Hippocampal formation (tissue), 2 donors: ENCODE measurements at places on chromosomes 5 and 9.
A peak's percentile ranks its signal among the peaks of the same experiment; 100 is the strongest.

GRCh38 chr9:99255651-99256050, 33.6 kb downstream of the SEC61B start:
- no peak for DNase-seq

- DNase-seq = no peak
Measured at GRCh38 chr9:106376689-106377088, 486.3 kb upstream of the ZNF462 start.

DNA sequence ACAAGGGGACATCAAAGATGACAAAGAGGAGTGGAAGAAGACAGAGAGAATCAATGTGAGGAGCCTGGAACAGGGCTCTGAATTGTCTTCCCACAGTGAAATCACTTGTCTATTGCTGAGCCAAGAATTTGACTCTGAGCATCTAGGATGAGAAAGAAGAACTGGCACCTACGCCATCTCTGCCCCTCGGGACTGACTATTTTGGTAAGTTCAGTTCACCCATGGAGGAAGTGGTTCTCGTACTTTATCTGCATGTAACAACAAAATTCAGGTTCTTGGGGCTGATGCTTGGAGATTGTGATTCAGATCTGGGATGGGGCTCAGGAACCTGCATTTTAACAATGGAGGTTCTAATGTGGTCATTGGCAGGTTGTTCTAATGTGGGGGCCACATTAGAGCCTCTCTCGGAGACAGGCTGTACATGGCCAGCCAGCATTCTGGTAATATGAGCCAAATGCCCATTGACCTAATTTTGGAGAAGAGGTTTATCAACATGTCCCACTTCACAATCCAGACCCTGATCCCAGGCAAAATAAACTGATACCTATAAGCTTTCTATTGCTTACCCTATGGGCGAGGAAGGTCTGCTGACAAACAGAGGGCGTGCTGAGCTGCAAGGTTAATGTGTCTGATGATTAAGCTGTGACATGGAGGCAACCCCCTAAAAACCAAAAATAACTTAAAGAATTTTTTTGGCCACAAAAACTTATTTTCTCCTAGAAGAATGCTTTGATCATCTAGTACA, 2.7 kb upstream of the IL12B start:
- no peak for DNase-seq

- no peak for DNase-seq
Measured at GRCh38 chr5:86885489-86886230, 267.9 kb downstream of the COX7C start.

- DNase-seq = no peak
Measured at GRCh38 chr5:150587856-150588595, 52.4 kb upstream of the SYNPO start.

GRCh38 chr9:96418920-96419690, 935 bp upstream of the ZNF367 start:
- peak; percentile 78 for DNase-seq

DNA sequence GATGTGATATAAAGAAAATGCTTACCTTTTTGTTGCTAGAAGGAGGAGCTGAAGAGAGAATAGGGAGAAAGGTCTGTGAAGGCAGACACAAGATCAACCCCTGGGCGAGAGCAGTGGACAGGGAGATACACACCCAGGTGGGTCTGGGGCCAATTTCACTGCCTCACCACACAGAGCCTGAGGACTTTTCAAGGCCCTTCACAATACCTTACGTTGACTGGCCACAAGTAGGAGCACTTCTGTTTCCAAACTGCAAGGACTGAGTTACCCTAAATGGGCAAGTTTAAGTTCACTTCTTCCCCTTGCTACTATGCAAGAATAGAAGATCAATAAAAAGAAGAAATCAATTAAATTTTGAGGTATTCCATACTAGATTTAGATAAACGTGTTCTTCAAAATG, 174.5 kb upstream of the SLC12A2 start:
- no peak for DNase-seq

- DNase-seq = no peak
Measured at GRCh38 chr5:73768-74502, 18.0 kb upstream of the PLEKHG4B start.

- no peak for DNase-seq
Measured at GRCh38 chr5:141510850-141511601, 22.1 kb downstream of the PCDHGC5 start.

DNA sequence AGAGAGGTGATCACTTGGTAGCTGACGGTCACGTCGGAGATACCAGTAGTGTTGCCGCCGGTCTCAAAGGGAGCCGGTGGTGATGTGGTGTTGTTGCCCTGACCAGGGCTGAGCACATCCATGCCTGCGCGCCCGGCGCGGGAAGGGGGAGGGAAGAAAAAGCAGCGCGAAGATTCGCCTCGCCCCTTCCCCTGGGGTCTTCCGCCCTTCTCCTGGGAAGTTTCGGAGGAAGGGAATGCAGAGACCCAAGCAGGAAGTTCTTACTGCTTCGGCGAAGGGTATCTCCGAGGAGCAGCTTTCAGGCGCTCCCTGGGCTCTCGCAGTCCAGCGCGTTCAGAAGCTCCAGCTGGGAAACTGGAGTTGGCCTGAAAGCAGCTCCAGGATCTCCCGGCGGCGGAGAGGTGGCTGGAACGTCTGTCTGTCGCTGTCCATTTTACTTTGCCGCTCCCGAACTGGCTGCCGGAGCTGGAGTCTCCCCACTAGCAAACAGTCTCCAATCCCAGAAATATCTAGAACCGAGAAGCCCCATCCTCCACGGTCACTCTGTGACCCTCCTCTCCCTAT, 565 bp downstream of the HTR1A start:
- DNase-seq = no peak

DNA sequence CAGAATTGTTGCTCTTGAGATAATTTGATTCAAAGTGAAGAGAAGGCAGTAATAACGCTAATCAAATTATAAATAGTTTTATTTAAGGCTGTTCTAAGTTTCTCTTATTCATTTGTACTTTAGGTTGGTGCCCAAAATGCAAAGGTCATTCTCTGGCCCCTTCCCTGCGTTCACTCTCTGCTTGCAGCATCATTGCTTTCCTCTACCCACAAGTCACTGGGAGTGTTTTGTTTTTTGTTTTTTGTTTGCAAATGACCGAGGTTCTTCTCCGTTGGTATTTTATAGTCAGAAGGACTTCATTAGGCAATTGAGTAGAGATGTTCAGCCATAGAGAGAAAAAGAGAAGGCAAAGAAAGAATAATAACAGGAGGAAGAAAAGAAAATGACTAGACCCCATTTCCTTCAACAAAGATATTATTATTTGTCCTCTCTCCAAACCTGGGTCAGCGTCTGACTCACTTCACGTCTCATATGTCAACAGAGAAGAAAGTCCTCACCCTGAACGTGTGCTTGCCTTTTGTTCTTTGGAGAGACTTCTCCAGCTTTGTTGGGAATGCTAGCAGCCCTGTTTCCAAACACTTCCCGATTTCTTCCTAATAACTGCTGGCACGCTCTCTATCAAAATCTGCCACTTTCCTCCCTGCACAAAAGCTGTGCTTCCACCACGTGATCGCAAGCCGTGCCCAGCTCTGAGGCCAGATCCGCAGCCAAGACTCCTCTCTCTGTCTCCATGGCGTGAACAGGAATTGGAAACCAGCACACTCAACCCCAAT, 119.8 kb downstream of the EBF1 start:
- DNase-seq = peak; percentile 48

GRCh38 chr5:170380361-170380951, 8.7 kb downstream of the KCNMB1 start:
- DNase-seq = no peak

DNA sequence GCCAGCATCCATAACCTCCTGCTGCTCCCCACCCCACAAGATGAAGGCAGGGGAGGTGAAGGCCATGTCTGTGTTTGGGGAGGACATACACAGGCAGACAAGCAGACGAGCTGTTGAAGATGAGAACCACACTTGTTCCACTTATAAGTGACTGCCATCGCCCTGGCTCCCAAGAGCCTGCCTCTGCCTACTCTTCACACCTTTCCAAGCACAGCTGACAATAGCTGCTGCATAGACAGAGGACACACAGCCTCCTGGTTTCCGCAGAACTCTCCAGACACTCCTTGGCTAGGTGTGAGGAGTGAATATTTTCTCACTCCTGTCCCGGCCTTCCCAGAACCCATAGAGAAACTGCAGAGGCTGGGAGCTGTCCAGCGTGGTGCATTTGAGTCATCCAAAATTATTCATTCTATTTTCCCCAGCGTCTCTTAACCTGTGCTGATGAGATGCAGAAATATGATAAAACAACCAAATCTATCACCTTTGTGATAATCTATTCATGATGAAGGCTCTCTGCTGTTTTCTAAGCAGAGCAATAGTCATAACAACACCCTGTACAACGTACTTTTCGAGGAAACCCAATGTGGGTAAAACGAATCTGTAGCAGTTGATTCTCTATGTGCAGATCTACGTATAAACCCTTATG, 24.7 kb downstream of the KLF9 start:
- DNase-seq = no peak

DNA sequence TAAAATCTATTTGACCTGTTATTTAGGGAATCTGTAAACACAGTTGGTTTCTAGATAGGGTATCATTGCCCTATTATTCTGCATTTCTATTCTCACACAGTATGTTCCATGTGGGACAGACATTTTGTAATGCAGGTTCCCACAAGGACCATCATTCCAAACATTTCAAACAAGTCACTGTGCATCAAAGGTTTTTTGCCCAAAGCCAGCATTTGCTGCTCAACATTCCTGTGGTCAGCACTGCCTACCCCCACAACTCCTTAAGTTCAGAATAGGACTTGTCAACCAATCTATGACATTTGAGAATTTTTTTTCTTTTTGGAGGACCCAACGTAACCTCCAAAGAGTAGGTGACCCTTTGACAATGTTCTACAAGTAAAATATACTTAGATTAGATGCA, 95.7 kb downstream of the LPAR1 start:
- no peak for DNase-seq

DNA sequence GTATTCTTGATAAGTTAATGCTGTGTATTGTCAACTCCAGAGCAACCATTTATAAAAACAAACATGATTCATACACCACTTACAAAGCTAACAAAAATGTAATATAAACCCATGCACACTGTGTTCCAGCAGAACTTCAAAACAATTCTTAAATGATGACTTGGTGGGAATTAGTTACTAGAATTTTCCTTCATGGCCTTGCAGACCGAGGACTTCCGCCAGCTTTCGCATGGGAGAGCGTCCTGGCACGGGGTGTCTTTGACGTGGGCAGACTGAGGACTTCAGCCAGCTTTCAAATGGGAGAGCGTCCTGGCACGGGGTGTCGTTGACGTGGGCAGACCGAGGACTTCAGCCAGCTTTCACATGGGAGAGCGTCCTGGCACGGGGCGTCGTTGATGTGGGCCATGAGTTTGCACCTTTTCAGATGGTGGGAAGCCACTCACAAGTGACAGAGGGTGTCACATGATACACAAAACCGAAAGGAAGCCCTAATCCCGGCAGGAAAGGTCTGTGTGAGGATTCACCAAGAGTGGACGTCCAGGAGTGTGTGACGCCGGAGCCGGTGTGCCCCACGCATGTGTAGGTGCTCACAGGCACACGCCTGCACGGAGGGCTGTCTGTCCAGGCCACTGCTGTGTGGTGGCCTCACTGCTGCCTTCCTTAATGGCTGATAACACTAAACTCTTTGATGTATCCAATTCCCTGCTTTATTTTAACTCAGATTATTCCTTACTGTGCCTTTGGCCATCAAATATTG, 211.3 kb upstream of the IRX4 start:
- no peak for DNase-seq

DNA sequence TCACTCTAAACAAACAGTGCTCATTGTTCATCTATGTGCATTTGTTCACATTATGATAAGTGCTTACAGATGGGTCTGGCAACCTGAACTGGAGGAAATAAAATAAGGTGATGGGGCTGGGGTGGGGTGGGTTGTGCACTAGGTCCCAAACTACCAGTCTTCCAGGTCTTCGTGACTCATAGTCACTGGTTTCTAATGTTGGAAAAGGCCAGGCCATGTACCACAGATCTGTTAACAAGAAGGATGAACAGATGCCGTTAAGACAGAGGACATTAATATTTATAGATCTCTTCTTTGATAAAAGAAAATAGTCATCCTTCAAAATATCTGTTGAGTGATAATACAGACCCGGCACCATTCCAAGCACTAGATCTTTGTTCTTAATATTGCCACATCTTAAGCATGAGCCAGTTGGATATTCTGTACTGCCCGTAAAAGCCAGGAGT, 71.4 kb upstream of the STARD4 start:
- no peak for DNase-seq

DNA sequence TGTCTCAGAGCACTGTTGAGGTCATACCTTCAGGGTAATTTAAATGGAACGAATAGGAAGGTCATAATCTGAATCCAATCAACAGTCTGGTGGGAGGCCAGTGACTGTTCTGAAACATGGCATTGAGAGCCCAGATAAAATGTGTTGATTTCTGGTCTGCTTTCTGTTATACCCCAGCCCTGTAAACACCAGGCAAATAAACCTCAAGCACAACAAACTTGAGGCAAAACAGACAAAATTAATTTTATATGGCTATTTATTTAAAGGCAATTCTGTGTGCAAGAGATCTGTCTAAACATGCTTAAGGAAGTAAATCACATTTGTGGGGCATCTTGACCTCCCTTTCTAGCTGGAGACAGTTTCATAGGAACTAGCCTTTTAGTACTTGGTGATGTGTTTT, 140.9 kb upstream of the SPEF2 start:
- DNase-seq = no peak

GRCh38 chr5:110823571-110823970, 84.8 kb downstream of the SLC25A46 start:
- no peak for DNase-seq

GRCh38 chr5:55146080-55146479, 13.9 kb upstream of the GPX8 start:
- no peak for DNase-seq

DNA sequence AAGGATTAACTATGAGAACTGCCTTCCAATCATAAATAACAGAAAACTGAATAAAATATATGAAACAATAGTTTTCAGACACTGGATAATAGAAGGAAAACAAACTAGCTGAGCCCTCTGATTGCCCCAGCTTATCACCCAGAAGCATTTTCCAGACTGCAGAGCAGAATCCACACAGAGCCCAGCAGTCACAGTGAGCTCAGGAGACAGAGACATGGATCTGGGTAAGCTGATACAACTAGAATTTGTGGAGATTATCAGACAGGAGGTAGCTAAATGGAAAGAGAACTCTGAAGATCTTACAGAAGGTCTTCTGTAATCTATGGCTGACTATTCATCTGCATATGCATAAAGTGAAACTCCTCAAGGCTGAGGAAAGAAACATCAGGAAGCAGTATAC, 128.8 kb downstream of the NR2F1-AS1 start:
- DNase-seq = no peak

GRCh38 chr5:3311433-3311832, 284.2 kb upstream of the IRX1 start:
- no peak for DNase-seq

DNA sequence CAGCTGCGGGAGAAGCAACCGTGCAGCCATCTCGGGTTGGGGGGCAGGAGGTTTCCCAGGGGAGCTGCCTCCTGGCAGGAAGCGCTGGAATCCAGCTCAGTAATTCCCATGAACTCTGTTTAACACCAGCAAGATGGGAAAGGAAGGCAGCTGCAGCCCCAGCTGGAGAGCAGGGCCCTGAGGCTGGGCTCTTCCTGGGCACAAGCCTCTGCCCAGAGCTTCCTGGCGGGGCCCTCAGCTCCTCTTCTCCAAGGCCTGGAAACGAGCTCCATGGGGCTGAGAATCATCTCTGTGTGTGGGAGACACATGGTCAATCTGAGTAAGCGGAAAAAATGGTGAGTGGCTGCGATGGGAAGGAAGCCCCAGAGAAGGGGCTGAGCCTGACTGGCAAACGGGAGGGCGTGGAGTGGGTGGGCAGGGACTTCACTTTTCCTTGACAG, 6.3 kb downstream of the MRPL36 start:
- no peak for DNase-seq
